Renal cortex interstitium (tissue), 15 donors: ENCODE measurements at places on chromosomes 3 and 15. TPM values are rescaled to one million over a fixed set of nuclear protein-coding genes. Genes with fewer than 3 reads are reported as not detected.

- DNase-seq, result no peak
Measured at GRCh38 chr3:3305084-3305483, 125.6 kb upstream of the CRBN start.

The ZPLD1 gene
- 0.78 TPM for polyA plus RNA-seq

- DNase-seq, result no peak
Measured at GRCh38 chr15:31046759-31047359, 54.7 kb downstream of the TRPM1 start.

The HTR3E gene
- not detected for polyA plus RNA-seq

The GABRA5 gene
- 0.17 TPM for polyA plus RNA-seq

The FANCD2OS gene
- polyA plus RNA-seq, result not detected

DNA sequence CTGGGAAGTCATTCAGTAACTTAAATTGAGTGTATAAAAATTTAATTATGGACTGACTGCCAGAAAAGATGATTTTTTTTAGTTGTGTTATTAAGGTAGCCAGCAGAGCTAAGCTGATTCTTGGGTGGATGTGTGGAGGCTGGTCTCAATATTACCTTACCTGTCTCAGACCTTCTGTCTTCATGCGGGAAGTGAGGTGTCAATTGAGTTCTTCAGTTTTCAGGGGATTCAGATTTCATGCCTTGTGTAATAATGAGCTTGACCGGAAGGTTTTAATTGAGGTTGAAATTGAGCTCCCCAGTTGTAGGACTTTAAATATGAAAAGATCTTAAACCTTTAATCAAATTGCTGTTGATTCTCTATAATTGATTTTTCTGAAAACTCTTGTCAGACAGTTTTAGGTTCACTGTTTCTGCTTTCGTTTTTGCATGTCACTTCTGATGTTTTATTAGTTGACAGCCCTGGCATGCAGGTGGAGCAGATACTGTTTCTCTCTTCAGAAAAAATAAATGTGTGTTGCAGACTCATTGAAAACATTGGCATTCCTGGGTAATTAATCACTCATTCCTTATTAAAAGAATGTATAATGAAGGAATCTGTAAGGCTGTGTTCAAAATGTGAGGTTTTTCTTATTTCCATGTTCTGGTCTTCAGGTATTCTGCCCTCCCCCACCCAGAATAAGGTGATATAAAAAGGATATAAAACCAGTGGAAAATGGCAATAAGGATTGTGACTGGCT lies 54.5 kb downstream of the PSMD6 start:
- no peak for DNase-seq

The PRKAR2A gene
- polyA plus RNA-seq, result 47.0 TPM

The ATP13A5 gene
- polyA plus RNA-seq, result 0.06 TPM

The GOLGA8G gene
- 0.08 TPM for polyA plus RNA-seq
